ENCODE measurements at places on chromosomes 7 and 10. TPM values are rescaled to one million over a fixed set of nuclear protein-coding genes. Genes with fewer than 3 reads are reported as not detected.

DNA sequence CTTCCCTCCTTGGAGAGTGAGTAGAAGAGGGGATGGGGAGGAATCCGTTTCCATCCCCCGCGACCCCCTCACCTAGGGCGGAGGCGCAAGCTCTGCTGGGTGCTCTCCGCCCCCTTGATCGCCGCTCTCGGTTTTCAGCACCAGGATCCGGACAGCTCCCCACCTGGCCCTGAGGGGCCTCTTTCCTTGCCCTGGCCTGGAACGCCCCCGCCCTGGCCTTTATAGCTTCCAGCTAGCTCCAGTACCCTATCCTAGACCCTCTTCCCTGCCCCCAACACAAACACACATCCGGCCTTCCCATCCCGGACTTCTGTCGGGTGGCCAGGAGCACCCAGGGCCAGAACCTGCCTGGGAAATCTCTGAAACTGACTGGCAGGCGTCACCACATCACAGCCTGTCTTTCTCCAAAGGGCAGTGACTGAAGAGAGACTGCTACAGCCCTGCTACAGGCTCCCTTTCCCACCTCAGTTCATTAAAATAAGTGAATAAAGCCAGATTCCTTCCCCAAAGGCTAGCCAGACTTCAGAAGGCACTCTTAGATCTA, 72.3 kb upstream of the LEP start:
- DNase-seq: peak; percentile 49
- H3K27ac ChIP-seq: no peak overlapping the region
- H3K36me3 ChIP-seq: no peaks in the 10 kb centered on the region
- H3K4me1 ChIP-seq: peaks cover 6% of the 10 kb centered on the region
- no peaks in the 10 kb centered on the region for H3K27me3 ChIP-seq
- H3K4me3 ChIP-seq: no peak overlapping the region

- no peak overlapping the region for H3K4me3 ChIP-seq
- no peak for DNase-seq
- H3K27ac ChIP-seq: no peak overlapping the region
- no peaks in the 10 kb centered on the region for H3K27me3 ChIP-seq
- no peaks in the 10 kb centered on the region for H3K36me3 ChIP-seq
- peaks cover 26% of the 10 kb centered on the region for H3K4me1 ChIP-seq
Observed at GRCh38 chr7:28558236-28558635, 145.9 kb downstream of the CREB5 start.

- H3K27me3 ChIP-seq: no peaks in the 10 kb centered on the region
- H3K36me3 ChIP-seq: peaks cover 25% of the 10 kb centered on the region
- peaks cover 25% of the 10 kb centered on the region for H3K4me1 ChIP-seq
- no peak for DNase-seq
Observed at GRCh38 chr10:102600816-102601215, 43.5 kb upstream of the TRIM8 start.

- H3K4me1 ChIP-seq: peaks cover 2% of the 10 kb centered on the region
- H3K4me3 ChIP-seq: no peak overlapping the region
- no peak for DNase-seq
- H3K27me3 ChIP-seq: no peaks in the 10 kb centered on the region
Observed at GRCh38 chr10:116970050-116970449, 34.9 kb downstream of the SHTN1 start.

GRCh38 chr7:20454202-20454601, 123.5 kb downstream of the ITGB8 start:
- DNase-seq: no peak
- H3K27me3 ChIP-seq: no peaks in the 10 kb centered on the region
- H3K27ac ChIP-seq: no peak overlapping the region

DNA sequence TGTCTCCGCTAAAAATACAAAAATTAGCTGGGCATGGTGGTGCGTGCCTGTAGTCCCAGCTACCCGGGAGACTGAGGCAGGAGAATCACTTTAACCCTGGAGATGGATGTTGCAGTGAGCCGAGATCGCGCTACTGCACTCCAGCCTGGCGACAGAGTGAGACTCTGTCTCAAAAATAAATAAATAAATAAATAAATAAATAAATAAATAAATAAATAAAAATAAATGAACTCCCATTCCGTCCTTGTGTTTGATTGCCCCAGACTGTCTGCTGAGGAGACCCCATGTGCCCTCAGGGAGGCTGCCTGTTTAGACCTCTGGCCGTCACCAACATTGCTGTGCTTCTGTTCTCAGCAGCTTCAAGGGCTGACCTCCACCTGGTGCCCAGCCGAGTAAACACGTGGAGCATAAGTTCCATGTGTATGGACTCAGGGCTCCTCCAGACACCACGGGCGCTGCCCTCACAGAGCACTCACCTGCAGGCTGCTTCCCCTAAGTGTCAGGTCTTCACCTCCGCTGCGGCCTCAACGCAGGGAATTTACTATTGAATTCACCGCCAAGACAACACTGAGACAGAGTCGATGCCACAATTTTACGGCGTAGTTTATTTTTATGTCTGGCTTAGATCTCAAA, 32.0 kb downstream of the VOPP1 start:
- DNase-seq: no peak
- H3K4me3 ChIP-seq: no peak overlapping the region
- no peaks in the 10 kb centered on the region for H3K36me3 ChIP-seq
- H3K4me1 ChIP-seq: peaks cover 2% of the 10 kb centered on the region

DNA sequence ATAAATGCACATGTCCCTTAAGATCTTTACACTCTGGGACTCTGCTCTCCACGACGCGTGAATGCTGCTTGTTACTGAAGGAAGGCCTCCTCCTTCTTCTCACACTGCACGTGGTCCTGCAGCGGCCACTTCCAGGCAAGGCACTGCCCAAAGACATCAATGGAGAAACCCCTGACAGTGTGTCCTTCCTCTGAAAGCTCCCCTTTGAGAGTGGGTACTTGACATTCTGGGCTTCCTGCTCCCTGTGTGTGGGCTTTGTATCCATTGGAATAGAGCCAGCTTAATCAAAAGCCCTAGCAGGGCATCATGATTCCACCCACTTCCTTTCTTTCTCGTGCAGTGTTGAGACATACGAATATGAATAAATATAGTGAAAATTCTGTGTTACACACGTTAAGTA, 69.7 kb upstream of the STK17A start:
- H3K36me3 ChIP-seq: no peaks in the 10 kb centered on the region
- no peak overlapping the region for H3K27ac ChIP-seq
- H3K27me3 ChIP-seq: peaks cover 59% of the 10 kb centered on the region
- H3K4me1 ChIP-seq: no peaks in the 10 kb centered on the region
- H3K4me3 ChIP-seq: no peak overlapping the region

- H3K27ac ChIP-seq: peak overlapping the region; percentile 60
- H3K27me3 ChIP-seq: no peaks in the 10 kb centered on the region
- no peaks in the 10 kb centered on the region for H3K4me1 ChIP-seq
- no peak overlapping the region for H3K4me3 ChIP-seq
- no peak for DNase-seq
Observed at GRCh38 chr10:110765513-110766319, 106.0 kb upstream of the PDCD4 start.

DNA sequence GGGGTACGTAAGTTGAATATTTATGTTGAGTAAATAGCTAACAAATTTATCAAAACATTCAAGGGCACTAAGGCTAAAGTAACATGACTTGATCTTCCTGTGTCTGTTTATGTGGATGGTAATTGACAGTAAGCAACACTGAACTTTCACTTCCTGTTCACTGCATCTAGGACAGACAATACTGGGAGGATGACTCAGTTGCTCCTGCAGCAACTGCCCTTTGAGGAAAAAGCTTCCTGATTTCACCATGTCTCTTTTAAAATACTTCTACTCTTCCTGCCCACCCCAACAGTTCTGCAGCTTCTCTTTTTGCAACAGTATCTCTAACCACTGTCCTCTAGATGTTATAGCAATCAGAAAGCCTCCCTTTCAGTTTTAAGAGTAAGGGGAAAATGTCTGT, 76.6 kb upstream of the HGF start:
- H3K4me1 ChIP-seq: peaks cover 3% of the 10 kb centered on the region
- no peaks in the 10 kb centered on the region for H3K36me3 ChIP-seq
- no peak overlapping the region for H3K4me3 ChIP-seq
- H3K27me3 ChIP-seq: no peaks in the 10 kb centered on the region
- DNase-seq: no peak

GRCh38 chr7:141203586-141203985, 129.7 kb downstream of the TMEM178B start:
- no peaks in the 10 kb centered on the region for H3K4me1 ChIP-seq
- H3K4me3 ChIP-seq: no peak overlapping the region
- DNase-seq: peak; percentile 39
- H3K27ac ChIP-seq: no peak overlapping the region

DNA sequence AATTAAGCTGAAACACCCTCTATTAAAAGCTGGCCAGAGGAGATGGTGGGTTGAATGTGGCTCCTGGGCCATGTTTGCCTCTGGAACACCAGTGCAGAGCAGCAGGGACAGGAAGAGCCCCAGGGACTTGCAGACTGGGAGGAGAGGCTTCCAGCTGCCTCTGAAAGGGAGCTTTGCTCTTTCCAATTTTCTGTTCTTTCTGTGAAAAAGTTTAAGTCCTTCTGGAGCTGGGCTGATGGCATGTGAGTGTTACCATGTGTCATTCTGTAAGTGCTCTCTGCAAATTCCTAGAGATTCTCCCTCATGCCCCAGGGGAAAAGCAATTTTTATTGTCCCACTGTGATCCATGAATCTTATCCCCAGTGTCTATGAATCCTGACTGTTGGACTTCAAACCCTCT, 112.8 kb upstream of the LANCL2 start:
- H3K36me3 ChIP-seq: no peaks in the 10 kb centered on the region
- H3K4me1 ChIP-seq: 0 out of 2 replicates have a peak, but pooled peaks cover 4% of the 10 kb centered on the region
- no peak for DNase-seq
- H3K27me3 ChIP-seq: no peaks in the 10 kb centered on the region

DNA sequence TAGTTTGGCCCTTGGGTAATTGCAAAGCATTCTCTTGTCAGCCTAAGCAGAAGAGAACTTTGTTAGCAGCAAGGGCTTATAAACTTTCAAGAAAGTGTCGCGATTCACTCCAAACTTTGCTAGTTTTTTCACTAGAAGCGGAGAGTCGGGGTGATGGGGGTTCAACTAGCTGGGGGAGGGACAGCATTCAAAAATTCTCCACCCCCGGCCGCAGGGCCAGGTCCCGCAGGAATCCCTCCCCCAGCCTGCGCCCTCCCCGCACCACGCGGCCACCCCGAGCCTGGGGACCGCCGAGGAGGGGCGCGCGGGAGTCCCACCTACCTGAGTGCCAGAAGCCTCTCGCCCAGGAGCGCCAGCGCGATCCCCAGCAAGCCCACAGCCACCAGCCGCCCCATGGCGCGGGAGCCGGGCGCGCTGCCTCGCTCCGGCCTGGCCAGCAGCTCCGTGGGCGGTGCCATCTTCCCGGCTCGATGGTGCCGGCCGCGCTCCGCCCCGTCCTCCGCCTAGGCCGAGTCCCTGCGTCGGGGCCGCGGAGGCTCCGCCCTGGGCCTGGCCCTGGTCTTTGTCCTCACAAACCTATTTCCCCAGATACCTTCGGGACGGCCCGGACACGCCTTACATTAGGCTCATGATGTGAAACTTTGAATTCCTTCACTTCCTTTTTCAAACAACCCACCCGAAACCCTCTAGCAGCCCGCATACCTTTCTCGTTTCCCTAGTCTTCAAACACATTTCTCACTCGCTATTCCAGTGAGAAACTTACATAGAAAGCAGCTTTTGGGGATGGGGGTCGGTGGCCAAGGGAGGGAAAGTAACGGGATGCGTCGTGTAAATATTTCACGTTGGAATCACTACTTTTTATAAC, at the start of gene PON2:
TSS of gene PON2 (minus strand) at position 472 of the 865 bp plus-strand sequence. CDS start at position 395, 77 bp downstream.
- H3K4me3 ChIP-seq: peak within 1 kb of the TSS; percentile 70
- peak; percentile 94 for DNase-seq
- peak within 1 kb of the TSS; percentile 83 for H3K27ac ChIP-seq
- H3K36me3 ChIP-seq: no peaks in the 10 kb centered on the region
- H3K27me3 ChIP-seq: no peaks in the 10 kb centered on the region
- no peaks in the 10 kb centered on the region for H3K4me1 ChIP-seq

GRCh38 chr10:109327266-109327665, 596.0 kb downstream of the XPNPEP1 start:
- no peak overlapping the region for H3K27ac ChIP-seq
- no peaks in the 10 kb centered on the region for H3K27me3 ChIP-seq
- no peak overlapping the region for H3K4me3 ChIP-seq
- no peak for DNase-seq

GRCh38 chr7:20241194-20241910, 24.2 kb upstream of the MACC1 start:
- H3K27ac ChIP-seq: no peak overlapping the region
- no peaks in the 10 kb centered on the region for H3K27me3 ChIP-seq
- no peak for DNase-seq
- peaks cover 21% of the 10 kb centered on the region for H3K4me1 ChIP-seq
- no peaks in the 10 kb centered on the region for H3K36me3 ChIP-seq
- H3K4me3 ChIP-seq: no peak overlapping the region

DNA sequence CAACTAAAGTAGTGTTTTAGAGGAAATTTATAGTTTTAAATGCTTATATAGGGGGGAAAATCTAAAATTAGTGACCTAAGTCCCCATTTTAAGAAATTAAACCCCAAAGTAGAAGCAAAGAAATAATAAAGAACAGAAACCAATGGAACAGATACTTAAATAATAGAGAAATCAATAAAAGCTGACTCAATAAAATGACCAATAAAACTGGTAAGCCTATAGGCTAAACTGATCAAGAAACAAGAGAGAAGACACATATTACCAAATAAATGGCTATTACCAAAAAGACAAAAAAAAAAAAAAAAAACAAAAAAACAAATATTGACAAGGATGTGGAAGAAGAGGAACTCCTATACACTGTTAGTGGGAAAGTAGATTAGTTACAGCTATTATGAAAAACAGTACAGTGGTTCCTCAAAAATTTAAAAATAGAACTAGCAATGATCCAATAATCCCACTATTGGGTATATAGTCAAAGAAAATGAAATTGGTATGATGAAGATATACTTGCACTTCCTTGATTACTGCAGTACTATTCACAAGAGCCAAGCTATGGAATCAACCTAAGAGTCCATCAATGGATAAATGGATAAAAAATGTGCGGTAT, 53.2 kb downstream of the SLC18A2 start:
- no peak overlapping the region for H3K27ac ChIP-seq
- H3K4me3 ChIP-seq: no peak overlapping the region
- DNase-seq: no peak
- H3K4me1 ChIP-seq: 0 out of 2 replicates have a peak, but pooled peaks cover 3% of the 10 kb centered on the region
- H3K27me3 ChIP-seq: no peaks in the 10 kb centered on the region
- peaks cover 7% of the 10 kb centered on the region for H3K36me3 ChIP-seq

The YAE1 gene
- 30.7 TPM for polyA plus RNA-seq

The NKX1-2 gene
- not detected for polyA plus RNA-seq

The POU6F2 gene
- polyA plus RNA-seq: under 0.01 TPM

The CDK5 gene
- polyA plus RNA-seq: 123 TPM

The OR2A42 gene
- polyA plus RNA-seq: not detected

The GHRHR gene
- not detected for polyA plus RNA-seq

The CALML3 gene
- not detected for polyA plus RNA-seq

The NEURL1 gene
- polyA plus RNA-seq: 0.05 TPM

The TAS2R4 gene
- 0.19 TPM for polyA plus RNA-seq
